ENCODE measurements at places on chromosomes 2 and 18. TPM values are rescaled to one million over a fixed set of nuclear protein-coding genes. Genes with fewer than 3 reads are reported as not detected.

DNA sequence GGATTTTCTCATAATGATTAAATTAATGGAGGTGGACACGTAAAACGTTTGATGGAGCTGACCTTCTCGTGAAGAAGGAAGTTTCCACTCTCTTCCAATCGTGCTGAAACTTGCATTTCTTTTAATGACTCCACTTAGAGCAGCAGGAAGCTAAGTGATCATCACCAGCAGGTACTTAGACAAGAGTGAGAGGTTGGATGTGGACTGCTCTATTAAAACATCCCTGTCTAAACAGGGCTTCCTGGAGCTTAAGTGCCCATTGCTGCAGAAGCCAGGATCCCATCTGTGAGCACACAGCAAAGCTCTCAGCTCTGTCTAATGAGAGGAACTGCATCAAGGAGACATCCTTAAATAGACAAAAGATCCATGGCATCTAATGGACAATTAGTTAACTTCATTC lies 1539.5 kb upstream of the CELF4 start:
- no peak for DNase-seq

DNA sequence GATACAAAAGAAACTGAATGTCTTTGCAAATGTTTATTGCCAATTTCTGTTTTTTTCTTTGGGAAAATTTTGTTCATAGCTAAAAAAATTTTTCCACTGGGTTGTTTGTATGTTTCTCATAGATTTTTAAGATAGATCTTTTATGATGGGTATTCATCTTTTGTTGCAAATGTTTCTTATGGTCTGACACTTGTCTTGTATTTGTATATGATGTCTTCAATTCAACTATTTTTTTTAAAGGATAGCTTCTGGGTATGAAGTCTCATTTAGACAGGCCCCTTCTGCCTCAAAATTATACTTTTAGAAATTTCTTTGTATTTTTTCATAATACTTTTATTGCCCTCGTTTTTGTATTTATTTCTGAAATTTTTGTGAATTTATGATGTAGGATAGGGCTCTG lies 73.8 kb downstream of the KCTD1 start:
- no peak for DNase-seq

GRCh38 chr2:43426305-43427031 lies 169.4 kb downstream of the THADA start:
- DNase-seq = peak; percentile 65

- DNase-seq = no peak
These were observed 202.7 kb upstream of the CCDC68 start for GRCh38 chr18:55161916-55162315.

DNA sequence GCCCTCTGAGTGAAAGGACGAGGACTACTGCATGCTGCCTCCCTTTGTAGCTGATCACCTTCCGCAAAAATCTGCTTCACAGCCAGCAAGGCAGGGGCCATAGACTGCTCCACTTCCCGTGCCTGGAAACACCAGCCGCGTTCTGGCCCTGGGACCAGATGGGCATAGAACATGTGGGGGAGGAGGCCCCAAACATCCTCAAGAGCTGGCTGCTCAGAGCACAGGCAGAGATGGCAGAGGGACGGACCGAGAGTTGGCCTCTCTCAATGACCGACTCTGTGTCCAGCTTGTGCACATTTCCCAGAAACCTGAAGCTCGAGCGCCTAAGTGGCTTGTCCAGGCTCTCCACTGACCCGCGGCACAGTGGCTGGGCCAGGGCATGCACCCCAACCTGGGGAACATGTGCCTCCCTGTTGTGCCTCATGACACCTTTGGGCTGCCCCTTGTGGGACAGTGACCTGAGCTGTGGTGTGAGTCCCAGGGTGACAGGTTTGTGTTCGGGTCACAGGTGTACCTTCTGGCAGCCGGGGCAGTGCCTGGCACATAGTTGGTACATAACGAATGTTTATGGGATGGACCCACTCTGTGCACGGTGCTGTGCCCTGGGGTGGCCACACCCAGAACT lies 9.1 kb downstream of the KCNF1 start:
- no peak for DNase-seq

GRCh38 chr2:71235930-71236587 lies 9.2 kb upstream of the PAIP2B start:
- no peak for DNase-seq

DNA sequence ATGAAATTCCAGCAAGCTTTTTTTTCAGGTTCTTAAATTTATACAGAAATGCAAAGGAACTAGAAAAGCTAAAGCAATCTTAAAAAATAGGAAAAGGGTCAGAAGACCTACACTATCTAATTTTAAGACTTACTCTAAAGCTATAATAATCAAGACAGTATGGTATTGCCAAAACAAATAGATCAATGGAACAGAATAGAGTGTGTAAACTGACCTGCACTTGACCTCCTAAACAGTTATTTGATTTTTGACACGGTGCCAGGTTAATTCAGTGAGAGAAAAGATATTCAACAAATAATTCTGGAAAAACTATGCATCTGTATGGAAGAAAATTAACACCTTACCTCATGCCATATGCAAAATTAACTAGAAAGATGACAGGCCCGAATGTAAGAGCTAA lies 73.6 kb downstream of the OLA1 start:
- DNase-seq = no peak

- no peak for DNase-seq
These were observed 868 bp downstream of the HSBP1L1 start for GRCh38 chr18:79965119-79965902.

GRCh38 chr2:119943058-119943457 lies 69.8 kb upstream of the EPB41L5 start:
- DNase-seq = no peak

LINC00305 gene
- not detected for total RNA-seq

LCT gene
- not detected for total RNA-seq

RTP5 gene
- total RNA-seq = not detected

DNA sequence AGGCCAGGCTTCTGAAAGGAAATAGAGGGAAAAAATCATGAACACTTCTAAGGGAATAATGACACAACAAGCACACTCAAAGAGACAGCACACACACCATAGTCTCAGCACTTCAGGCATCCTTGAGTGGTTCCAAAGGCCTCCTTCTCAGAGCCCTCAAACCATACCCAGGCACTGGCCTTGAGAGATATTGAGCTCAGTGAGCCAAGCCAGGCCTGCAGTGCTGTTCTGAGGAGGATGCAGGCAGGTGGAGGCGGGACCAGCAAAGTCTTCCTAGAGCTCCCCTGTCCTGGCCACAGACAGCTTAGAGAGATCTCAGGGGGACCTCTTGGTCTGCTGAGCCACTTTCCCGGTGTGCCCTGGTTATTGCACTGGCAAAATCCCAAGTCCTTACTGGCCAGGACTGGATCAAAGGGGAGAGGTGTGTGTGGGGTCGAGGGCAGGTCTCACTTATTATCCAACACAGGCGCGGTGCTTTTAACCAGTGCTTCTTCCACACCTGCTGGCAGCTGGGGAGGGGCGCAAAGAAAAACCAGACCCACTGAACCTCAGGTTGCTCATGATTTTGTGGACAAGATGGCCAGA lies 86.8 kb upstream of the HAAO start:
- DNase-seq = no peak

DNA sequence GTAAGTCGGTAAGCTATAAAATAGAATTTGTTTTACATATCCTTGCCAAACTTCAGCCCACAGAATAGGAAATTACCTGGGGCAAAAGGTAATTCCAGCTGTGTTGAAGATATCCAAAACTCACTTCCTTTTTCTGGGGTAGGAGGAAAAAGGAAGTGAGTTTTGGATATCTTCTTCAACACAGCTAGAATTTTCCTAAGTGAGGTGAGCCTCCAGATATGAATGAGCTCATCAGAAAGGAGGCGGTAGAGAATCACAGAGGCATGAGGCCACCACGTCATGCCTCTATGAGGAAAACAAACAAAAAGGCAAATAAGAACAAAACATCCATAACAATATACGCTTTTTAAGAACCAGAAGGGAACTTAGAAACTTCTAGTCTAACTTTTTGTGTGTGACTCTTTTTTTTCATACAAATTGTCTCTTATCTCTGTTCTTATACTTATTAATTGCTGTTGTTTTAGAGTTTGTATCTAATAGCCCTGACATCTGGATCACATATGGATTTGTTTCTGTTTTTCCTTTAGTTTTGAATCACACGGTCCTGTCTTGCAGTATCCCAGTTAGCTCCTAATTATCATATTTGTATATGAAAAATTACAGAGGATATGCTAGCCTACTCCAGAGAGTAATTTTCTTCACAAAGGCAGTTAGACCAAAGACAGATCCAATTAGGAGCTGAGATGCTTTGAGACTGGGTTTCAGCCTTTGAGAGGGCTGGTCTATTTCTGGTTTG lies 104.5 kb downstream of the RBM43 start:
- no peak for DNase-seq

DNA sequence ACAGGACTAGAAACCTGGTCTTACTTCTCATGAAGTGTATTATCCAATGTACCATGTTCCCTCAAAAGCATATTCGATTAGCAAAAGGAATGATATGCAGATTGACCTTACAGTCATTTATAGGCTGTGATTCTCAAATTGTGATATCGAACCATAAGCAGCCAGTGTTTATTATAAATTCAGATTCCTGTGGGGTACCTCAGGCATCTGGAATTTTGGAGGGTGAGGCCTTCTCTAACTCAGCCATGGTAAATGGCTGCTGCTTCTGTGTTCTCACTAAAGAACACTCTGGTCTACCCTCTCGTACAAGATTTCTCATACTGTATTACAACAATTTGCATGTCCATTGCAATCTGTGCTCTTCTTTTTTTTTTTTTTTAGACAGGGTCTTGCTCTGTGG lies 84.5 kb downstream of the PRPF40A start:
- no peak for DNase-seq

DNA sequence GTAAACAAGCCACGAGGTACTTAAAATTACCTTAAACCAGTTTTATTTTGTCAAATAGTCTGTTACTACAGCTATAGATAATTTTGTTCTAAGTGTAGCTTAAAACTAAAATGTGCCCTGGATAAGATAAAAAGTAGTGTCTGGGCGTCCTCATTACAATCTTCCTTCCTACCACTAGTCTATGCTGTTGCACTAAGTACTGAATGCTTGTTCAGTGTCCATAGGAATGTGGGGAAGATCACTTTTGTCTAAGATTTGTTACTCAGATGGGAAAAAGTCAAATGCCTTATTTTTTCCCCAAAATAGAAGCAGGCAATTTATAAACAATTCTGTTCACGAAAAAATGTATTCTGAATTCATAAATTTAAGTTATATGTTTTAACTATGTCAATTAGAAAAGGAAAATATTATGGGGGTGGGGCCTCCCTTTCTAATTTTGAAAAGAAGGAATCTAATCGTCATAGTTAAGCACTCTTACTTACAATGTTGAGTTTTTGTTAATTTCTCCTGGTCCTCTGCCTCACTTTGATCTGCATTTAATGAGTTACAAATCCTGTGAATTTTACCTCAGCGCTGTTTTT lies 140.4 kb upstream of the VRK2 start:
- DNase-seq = no peak

GRCh38 chr2:8119782-8120505 lies 561.9 kb upstream of the ID2 start:
- DNase-seq = no peak

DSG4 gene
- total RNA-seq = not detected

UCN gene
- total RNA-seq = 2.3 TPM

CELF4 gene
- 1.7 TPM for total RNA-seq

DNA sequence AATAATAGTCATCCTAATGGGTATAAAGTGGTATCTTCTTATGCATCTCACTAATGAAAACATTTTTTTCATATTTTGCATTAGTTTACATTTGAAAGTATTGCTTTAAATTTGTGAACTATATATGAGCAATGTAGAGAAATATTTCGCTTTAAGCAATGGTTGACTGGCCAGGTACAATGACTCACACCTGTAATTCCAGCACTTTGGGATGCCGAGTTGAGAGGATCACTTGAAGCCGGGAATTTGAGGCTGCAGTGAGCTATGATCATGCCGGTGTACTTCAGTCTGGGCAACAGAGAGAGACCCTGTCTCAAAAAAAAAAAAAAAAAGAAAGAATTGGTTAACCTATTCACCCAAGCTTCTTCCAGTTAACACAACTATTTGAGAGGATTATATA lies 15.1 kb downstream of the ZCCHC2 start:
- DNase-seq = no peak

GRCh38 chr2:226766352-226767055 lies 33.1 kb downstream of the IRS1 start:
- no peak for DNase-seq

GRCh38 chr2:200305797-200306195 lies 697 bp upstream of the SPATS2L start:
- DNase-seq = peak; percentile 29

GRCh38 chr2:176122052-176122682 lies 352 bp upstream of the HOXD9 start:
- DNase-seq = no peak

DNA sequence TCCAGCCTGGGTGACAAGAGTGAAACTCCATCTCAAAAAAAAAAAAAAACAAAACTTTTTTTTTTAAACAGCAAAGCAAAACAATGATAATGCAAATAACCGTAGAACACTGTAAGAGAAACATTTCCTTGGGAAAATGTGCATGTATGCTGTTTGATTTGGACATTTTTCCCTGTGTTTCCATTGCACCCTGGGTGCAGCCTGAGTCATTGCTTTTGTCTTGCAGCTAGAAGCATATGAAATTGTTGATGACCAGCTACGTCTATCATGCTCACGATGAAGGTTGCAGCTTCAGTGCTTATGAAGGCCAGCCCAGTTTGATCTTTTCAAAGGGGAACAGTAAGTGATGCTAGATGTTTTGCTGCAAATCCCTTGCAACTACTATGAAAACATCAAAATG lies 41.5 kb downstream of the MOGAT1 start:
- DNase-seq = no peak

- DNase-seq = no peak
These were observed 183.3 kb downstream of the LDLRAD4 start for GRCh38 chr18:13401826-13402225.

- no peak for DNase-seq
These were observed 20.4 kb downstream of the SERPINB7 start for GRCh38 chr18:63795606-63796005.

DNA sequence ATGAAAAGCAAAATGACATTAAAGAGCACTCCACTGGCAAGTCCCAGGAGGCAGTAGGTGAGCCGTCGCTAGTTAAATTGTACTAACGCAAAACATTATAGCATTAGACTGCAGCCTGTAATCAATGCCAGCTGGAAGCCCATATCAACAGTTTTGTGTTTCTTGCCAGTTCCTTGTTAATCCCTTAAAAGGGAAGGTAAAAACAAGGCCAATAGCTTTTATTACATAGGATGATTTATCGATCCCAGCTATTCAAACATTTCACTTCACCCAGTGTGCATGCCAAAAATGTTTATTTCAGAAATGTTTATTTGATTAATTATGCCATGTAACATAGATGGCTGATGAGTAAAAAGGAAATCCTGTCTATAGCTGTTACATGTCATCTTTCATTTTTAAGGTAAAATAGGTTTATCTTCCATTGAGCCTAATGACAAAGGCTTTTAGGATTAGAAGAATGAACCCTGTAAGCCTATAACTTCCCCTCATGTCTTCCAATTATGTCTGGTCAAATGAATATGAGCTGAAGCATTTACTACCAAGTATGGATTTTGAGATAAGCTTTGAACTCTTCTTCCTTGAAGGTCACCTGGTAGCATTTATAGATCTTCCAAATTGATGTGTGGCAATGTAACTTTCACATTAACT lies 591.2 kb downstream of the RNF144A start:
- no peak for DNase-seq
